Fibroblast of pulmonary artery (primary cell): ENCODE measurements at places on chromosomes 7 and 10.

DNA sequence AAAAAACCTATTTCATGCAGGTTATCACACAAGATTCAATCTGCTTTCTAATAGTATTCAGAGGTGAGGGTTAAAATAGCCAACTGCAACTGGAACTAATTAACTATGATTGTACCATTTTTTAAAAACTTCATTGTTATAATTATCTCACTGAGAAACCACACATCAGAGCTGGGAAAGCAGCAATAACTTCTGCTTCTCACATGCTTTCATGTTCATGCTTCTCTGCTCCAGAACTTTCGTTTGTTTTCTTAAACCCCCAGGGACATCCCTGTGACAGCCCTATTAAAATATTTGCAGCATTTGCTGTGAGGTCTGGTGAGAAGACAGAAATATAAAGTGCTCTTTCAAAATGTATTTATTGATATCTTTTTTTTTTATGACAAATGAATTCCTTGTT, 389.0 kb upstream of the SORCS1 start:
- peak; percentile 46 for DNase-seq

DNA sequence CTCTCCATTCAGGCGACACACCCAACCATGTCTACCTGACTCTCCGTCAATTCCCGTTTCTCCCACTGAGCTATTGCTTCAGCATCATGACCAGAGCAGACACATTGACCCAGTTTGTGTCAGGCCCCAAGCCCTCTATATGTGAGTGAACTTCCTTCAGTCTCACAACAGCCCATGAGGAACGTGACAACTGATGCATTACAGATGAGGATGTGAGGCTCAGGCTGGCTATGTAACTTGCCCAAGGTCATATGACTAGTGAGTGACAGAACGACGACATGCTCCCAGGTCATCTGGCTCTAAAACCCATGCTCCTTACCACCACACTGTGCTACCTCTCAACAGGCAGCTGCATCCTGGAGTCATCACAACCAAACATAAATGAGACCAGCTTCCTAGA, 3.7 kb downstream of the TMEM140 start:
- DNase-seq, result no peak

GRCh38 chr10:19767876-19768275, 48.4 kb upstream of the PLXDC2 start:
- no peak for DNase-seq

- no peak for DNase-seq
These were observed 49.3 kb downstream of the CFAP46 start for GRCh38 chr10:132893090-132893489.

GRCh38 chr10:110919349-110919931, at the start of gene SHOC2:
TSS of gene SHOC2 (plus strand) at chr10:110919604. CDS start at chr10:110964359, 44,755 bp downstream.
- DNase-seq, result no peak

DNA sequence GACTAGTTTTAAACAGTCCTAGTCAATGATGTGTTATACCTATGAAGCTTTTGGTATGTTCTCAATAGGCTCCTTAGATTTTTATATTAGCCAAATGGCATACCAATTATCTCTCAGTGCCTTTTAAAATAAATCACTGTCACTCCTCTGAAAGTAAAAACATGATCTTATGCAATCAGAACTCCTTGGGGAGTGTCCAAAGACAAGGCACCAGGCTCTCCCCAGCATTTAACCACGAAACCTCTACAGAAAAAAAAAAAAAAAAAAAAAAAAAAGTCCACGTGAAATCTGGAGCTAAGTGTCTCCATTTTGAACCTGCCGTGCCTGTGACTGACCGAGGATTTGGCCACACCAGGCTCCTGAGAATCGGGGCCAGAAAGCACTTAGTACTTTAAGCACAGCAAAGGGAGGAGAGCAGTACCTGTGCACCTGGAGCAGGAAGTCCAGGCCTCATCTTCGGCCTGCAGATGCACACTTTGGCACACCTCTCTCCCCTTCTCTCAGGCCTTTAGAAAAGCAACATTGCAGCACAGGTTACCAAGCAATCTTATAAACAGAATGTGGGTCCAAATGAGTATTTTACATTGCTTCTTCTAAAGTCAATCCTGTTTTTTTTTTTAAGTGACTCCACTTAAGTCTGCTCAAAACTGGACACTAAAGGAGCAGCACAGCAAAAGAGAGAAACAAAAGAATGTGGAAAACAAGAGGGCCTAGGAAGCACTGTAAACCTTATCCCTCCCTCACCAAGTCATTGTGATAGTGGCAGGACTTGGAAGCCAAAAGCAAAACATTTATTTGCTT, 1.5 kb downstream of the FAM13C start:
- peak; percentile 25 for DNase-seq

DNA sequence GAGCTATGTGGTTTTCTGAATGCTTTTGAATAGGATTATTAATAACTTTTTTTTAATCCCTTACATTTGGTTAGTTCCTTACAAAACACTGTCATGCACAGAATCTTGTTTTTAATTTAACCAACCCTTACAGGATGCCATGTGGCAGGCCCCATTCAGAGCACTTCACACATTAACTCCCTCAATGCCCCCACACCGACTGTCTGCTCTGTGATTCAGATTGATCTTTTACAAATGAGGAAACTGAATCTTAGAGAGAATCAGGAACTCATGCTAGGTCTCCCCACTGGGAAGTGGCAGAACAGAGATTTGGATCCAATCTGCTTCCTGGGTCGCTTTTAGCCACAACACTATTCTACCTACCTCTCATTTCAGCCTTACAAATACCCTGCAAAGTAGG, 195.8 kb upstream of the NPVF start:
- no peak for DNase-seq

DNA sequence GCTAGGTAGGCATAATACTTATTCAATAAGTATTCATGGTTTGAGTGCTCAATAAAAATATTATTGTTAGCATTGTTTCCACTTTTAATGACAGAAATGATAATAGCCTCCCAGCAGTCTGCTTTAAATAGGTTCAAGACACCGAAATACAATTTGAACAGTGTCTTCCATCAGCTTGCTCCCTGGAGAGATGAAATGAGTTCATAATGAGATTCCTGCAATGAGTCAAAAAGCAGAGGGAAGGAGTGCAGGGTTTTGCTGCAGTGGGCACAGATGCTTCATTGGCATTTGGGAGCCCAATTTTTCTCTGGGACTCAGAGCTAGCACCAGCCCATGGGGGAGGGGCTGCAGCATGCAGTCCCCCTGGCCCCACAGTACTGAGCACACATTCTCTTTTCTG, 32.6 kb upstream of the CHCHD3 start:
- no peak for DNase-seq

DNA sequence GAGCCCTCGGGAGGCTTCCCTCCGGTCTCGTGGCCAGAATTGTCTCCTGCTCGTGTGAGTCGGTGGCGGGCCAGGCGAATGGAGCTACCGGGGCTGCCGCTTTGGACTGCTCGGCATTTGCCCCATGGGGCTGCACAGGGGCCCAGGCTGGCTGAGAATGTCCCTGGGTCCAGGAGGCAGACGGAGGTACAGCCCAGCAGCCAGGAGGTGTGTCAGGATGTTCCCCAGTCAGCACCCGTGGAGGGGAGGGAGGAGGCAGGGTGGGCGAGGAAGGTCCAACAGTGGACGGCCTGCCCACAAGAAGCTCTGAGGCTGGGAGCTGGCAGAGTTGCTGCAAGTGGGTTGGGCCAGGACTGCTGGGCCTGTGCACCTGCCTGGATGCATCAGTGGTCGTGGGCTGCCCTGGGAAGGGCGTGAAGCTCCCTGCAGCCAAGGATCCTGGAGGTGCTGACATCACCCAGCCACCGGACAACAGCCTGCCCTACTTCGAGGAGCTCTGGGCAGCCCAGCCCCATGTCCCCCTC, 46.4 kb downstream of the PDGFA start:
- no peak for DNase-seq

- no peak for DNase-seq
These were observed 362.8 kb downstream of the SFMBT2 start for GRCh38 chr10:7048061-7048460.

GRCh38 chr10:93917821-93918220, 24.0 kb downstream of the SLC35G1 start:
- no peak for DNase-seq

DNA sequence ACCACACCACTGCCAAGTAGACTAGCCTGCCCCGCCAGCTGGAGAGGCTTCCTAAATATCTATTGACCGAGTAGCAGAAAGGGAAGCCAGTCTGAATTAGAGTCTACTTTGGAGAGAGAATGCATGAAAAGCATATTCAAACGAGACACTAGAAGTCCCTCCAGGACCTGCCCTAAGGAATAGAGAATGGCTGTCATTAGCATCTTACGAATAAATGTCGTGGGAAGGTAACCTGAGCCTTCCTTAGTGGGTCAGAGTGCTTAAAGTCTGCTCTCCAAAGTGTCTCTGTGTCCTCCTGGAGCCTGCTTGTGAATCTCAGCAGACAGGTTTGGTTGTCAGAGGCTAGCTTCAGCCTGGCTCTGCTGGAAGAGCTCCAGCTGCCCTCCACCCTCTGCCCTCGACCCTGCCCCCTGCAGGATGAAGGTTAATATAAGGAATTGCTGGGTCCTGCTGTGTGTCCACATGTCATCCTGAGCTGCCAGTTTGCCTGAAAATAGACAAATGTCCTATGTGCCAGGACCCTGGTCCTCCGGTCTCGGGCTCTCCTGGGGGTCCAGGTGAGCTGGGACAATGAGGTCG, 33.4 kb downstream of the FAM241B start:
- no peak for DNase-seq

GRCh38 chr7:74405191-74405898, 48.4 kb upstream of the GTF2IRD1 start:
- peak; percentile 10 for DNase-seq

DNA sequence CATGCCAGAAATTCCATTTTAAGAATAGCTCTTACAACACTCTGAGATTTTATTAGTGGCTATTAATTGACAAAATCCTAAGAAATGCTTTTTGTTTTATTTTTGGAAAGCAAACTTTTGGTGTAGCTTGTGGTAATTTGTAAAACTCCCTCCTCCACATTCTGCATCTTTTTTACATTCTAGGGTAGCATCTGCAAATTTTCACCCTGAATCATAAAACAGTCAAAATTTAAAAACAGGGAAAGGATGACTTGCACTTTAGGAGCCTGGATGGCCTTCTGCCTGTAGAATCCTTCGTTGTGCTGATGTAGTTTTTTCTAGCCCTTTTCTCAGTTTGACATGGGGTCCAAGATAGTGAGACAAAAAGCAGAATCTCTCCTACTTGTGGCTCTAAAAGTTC, 316.1 kb downstream of the ADRA2A start:
- no peak for DNase-seq

DNA sequence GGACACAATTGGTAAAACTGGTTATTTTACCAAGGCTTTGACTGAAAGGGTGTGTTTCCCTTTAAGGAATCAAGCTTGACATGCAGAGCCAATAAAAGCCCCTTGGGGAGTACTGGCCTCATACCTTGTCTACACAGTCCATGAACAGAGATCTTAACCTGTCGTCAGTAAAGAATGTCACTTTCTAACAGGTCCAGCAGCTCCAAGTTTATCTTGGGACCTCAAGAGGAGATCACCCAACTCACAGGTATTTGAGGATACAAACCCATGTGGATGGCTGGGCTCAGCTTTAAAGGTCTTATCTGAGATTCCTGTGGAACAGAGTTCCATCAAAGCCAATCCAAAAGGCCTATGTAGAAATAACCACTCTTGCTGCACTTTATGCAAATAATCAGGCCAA, 61.3 kb downstream of the COA1 start:
- no peak for DNase-seq

DNA sequence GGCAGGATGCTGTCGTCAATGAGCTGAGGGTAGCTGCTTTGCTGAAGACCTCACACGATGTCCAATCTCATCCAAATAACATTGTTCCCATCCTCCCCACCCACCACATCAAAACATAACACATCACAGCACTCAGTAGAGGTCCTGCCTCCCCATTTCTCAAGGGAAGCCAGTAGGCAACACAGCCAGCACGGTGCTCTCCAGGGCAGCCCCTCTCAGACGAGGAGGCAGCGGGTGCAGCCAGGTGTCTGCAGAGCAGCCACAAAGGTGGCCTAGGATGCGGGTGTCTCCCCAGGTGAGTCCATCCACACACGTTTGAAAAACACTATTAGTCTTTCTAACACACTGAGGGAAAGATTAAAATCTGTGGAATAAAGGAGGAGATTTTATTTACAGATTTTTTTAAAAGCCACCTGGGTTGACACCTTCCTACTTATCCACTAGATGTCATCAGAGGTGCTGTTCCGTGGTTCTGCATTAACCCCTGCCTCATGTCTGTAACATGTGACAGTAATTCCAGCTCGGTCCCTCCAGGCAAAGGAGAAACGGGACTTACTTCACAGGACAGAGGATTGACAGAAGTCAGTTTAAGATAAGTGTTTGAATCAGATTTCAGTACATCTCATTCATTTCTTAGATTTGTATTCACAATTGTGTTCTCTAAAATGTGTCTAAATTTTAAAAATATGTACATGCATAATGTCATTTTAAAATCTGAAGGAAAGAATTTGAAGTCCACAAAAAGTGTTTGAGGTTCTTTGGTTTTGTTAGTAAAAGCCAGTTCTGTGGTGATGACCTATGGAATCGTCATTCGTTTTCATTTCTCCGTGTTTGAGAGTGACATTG, 68.0 kb downstream of the LANCL2 start:
- DNase-seq, result peak; percentile 55

- DNase-seq, result no peak
These were observed 1239.3 kb downstream of the SORCS1 start for GRCh38 chr10:105925045-105925785.

GRCh38 chr10:6204063-6204340, 1.3 kb downstream of the PFKFB3 start:
- DNase-seq, result no peak

GRCh38 chr7:32518534-32519140, 23.3 kb downstream of the AVL9 start:
- DNase-seq, result peak; percentile 61

DNA sequence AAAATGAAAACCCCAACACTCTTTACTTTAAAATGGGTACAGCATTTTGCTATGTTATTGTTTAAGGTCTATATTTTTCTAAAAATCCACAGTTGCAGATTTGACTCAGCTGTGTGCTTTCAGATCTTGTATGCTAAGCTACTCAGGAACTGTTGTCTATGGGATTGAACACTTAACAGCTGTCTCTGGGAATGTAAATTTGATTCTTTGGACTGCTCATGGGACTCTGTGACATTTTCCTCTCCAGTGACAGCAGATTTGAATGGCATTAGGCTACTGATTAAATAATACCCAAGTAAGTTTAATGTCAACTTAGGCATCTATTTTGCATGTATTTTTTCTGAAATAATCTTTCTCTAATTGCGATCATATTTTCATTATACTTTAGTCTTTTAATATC, 1.7 kb upstream of the CD36 start:
- no peak for DNase-seq

GRCh38 chr10:112335868-112336265, 38.0 kb upstream of the ACSL5 start:
- no peak for DNase-seq

GRCh38 chr7:113062499-113062898, 24.1 kb downstream of the GPR85 start:
- DNase-seq, result no peak

DNA sequence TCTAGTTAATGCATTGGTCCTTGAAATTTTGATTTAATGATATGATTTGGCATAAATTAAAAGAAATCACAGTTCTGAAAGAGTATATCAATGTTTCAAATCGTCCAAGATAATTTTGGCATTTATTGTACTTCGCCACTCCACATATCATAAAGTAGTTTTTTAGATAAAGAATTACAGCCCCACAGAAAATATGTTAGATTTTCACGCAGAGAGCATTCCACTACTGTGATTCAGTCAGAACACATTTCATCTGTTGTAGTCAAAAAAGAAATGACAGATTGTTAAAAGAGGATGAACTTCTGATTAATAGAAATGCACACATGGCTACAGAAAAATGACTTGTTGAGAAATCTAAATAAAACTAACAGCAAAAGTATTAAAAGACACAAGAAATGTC, 1063.5 kb upstream of the LRRN3 start:
- DNase-seq, result no peak
